Non-pigmented ciliary epithelial cell (primary cell): ENCODE measurements at places on chromosomes 11 and 22.

DNA sequence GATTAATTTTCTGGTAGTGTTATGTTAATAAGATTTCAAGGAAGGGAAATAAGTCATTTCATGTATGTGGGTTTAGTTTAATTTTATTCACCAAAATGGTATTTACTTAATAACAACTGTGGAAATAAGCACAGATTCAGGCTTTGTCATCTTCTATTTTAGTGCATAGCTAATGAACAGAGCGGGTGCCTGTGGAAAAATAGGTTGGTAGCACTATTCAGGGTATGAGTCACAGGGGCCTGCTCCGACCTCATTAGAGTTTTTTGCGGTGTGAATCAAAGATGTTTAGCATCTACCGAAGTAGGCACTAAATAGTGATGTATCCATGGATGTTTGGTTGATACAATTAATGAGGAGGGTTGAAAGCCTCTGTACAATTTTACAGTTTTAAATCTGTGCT, 78.2 kb downstream of the FAT3 start:
- DNase-seq, result no peak

GRCh38 chr11:119910051-119910450, 181.1 kb upstream of the NECTIN1 start:
- no peak for DNase-seq

DNA sequence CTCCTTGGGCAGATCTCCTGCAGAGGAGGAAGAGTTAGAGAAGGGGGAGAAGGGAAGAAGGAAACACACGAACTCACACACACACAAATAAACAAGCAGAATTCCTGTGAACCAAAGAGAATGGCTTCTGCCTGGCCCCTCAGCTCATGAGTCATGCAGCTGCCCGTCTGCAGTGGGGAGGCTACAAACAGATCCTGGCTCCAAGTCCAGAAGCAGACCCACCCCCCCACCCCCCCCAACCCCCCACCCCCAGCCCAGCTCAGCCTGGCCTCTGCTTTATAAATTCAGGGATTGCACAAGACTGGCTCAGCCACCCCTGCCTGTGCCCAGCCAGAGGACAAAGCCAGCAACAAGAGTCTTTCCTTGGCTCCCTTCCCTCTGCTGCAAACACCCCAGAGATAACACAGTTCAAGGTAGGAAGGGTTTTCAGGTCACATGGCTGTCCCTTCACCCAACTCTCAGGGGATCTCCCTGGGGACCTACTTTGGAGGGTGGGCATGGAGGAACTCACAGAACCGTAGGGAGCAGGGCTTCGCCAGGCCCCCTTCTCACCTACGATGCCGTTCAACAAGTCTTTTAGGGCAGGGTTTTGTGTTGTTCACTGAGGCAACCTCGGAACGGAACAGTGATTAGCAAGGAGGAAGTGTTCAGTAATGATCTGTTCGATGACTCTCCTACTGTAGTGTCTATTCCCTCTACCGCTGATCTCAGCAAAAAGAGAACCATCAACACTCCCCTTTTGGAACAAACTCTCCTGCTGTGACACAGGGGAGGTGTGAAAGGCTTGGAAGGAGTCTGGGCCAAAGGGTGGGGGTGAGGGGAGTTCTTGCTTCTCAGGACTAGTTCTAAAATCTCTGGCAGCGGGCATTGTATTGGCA, 35.5 kb downstream of the RPL27A start:
- no peak for DNase-seq

GRCh38 chr11:75456596-75457183, 23.7 kb upstream of the KLHL35 start:
- DNase-seq, result no peak

- no peak for DNase-seq
These were observed 14.0 kb upstream of the CHKA start for GRCh38 chr11:68135161-68135560.
